ENCODE measurements at places on chromosomes 3 and 15.

DNA sequence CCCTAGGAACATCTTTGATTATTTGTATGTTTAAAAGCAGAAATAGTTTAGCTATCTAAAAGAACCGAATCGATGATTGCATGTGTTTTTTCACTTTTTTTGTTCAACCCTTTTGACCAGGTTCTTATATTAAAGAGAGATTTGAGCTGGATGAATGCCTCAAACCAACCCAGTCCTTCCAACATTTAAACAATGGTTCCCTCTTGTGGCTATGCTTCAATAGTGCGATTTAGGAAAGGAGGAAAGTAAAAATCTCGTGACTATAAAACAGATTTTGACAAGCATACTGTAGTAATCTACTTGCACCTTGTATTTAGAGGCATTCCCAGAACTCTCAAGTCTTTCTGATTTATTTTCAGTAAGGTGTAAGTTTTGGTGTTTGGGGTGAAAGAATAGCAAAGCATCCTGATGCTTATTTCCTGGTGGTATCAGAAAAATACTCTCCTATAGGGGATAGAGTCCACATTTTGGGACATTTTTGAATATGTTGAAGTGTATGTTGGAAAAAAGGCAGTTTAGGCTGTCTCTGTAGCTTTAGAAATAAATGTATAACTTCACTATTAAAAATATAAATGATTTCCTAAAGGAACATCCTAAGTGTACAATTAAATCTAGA is 159.6 kb upstream of the KCNH8 start:
- peak; percentile 56 for DNase-seq

GRCh38 chr3:198017090-198017489 is 57.1 kb downstream of the LMLN start:
- no peak for DNase-seq

- peak; percentile 11 for DNase-seq
Measured at GRCh38 chr3:31962801-31963205, 18.3 kb downstream of the OSBPL10 start.

DNA sequence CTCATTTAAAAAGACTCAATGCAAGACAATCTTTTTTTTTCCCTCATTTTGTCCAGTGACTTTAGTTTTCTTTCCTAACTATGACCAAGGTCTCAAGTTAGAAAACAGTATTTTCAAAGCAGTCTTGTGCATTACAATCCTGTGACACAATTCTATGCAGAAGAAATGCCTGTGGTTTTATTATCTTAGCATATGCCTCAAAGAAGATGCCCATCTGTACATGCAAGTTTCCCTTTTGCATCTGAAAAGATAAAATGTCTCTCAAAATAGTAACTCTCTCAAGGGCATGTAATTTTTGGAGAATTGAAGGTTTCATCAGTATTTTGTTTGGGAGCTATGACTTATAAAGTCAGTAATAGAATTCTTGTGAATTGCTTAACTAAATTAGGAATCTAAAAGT is 292.0 kb upstream of the SUCLG2 start:
- no peak for DNase-seq

GRCh38 chr15:67267951-67268941 is 13.7 kb downstream of the IQCH start:
- no peak for DNase-seq

DNA sequence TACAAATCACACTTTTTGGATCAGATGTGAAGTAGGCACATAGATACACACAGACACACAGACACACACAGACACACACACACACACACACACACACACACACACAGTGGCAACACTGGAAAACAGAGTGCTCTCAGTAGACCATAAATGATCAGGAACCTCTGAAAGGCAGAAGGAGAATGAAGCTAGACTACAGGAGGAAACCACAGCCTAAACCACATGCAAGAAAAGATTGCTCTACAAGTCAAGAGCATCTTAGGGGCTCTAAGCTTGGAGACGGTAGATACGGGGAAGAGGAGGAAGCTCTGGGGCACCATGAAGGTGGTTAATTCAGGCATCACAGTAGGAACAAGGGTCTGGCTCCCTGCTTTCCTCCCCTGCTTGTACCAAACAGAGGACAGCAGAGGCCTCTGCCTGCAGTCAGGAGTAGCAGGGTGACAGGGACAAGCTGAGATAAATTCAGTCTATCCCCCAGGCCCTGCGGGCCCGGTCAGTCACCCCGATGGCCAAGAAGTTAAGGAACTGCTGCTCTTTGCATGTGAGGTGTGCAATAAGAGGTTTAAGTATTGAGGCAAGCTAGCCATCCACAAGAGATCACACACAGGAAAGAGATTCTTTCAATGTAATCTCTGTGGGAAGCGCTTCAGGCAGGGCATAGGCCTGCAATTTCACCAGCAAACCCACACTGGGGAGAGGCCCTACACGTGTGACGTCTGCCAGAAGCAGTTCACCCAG is 23.5 kb upstream of the ARPIN start:
- peak; percentile 17 for DNase-seq

DNA sequence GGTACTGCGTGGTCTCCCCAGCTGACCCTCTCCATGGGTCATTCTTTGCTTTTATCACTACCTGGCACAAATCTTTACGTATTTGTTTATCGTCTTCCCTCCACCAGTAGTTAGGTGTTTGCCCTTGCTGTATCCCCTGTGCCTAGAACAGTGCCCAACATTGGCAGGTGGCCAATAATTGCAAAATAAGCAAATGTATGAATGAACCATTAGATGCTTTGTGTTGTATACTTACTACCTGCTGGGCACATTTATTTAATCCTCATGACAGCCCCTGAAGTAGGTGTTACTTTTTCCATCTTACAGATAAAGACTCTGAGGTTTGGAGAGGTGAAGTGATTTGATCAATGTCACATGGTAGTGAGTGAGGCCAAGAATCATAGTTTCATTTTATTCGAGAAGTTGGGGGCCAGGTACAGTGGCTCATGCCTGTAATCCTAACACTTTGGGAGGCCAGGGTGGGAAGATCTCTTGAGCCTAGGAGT is 2.0 kb upstream of the TWF2 start:
- DNase-seq, result no peak

DNA sequence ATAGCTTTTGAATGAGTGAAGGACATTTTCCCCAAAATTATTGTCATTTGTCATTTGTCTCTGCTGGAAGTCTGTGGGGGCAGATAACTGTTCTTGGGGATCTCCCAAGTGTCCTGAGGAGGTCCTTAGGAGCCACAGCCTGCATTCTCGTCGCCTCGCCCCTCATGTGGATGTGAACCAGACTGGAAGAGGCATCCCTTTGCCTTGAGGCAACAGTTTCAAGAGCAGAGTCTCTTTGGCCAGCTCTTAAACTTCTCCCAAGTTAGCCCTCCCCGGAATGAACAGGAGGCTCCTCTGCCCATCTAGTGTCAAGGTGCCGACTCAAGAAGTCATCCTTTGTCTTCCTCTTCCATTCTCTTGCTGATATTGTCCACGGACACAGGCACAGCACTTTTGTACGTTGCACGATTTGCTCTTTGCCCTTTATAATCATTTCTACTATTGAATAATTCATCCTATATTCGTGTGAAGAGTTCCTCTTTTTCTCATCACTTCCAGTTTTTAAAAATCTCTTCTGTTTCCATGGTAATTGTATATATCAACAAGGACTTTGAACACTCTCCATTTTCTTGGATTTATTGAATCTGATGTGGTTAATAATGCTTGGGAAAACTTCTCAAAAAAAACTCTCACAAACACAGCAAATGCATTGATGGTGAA is 40.8 kb upstream of the CD47 start:
- no peak for DNase-seq

DNA sequence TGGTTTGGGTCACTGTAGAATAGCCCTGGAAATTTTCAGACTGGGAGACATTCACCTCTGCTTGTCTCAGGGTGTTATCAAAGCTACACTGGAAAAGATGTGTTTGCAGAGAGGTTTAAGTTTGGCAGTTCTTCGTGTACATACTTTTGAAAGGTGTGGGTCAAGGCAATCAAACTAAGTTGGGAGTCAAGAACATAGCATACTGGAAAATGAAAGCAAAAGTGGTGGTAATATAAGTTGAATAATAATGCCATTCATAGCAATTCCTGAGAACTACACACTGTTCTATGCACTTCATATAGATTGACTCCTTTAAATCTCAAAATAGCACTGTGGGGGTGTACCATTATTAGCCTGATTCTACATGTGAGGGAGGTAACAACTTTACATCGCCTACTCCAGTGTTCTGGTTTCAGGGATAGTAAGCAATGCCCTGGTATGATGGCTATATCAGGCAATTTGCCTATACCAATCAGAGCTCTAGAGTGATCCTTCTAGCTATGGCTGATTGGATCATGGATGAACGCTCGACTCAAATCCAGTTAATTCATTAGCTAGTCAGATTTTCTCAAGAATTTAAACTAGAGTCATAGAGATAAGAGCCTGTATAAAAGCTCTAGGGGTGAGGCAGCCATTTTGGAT is 44.6 kb upstream of the RASGRP1 start:
- peak; percentile 6 for DNase-seq

DNA sequence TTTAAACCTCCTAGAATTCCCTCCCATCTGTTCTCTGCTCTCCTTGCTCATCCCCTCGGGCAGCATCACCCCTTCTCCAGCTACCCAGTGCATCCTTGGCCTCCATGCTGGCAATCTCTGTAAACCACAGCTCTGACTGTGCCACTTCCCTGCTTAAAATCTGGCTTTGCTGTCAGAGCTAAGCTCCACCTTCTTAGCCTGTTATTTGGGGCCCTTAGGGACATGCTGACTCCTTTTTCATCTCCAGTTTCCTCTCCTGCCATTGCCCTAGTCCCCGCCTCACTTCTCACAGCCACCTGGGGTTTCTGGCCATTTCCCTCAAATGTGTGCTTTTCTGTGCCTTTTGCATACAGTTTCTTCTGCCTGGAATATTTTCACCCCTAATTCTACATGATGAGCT is 5.7 kb downstream of the SLC6A20 start:
- DNase-seq, result no peak

GRCh38 chr3:183044547-183045229 is 54.6 kb downstream of the MCCC1 start:
- DNase-seq, result no peak

GRCh38 chr3:129001101-129001805 is at the start of gene EFCC1:
EFCC1 (plus strand) TSS chr3:129001304; CDS start chr3:129001629, 325 bp downstream.
- DNase-seq, result no peak

DNA sequence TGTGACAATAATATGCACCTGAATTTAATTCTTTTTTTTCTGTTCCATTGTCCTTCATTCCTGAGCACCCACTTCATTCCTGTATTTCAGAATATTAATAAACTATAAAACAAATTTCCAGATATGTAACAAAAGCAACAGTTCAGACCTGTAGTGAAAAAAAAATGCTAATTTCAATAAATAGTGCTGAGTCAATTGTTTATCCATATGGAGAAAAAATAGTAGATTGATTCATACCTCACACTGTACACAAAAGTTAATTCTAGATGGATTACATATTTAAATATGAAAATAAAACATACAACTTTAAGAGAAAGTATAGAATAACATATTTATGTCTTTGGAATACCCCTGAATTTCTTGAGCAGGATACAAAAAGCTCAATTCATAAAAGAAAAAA is 43.9 kb upstream of the KCNH8 start:
- DNase-seq, result no peak

DNA sequence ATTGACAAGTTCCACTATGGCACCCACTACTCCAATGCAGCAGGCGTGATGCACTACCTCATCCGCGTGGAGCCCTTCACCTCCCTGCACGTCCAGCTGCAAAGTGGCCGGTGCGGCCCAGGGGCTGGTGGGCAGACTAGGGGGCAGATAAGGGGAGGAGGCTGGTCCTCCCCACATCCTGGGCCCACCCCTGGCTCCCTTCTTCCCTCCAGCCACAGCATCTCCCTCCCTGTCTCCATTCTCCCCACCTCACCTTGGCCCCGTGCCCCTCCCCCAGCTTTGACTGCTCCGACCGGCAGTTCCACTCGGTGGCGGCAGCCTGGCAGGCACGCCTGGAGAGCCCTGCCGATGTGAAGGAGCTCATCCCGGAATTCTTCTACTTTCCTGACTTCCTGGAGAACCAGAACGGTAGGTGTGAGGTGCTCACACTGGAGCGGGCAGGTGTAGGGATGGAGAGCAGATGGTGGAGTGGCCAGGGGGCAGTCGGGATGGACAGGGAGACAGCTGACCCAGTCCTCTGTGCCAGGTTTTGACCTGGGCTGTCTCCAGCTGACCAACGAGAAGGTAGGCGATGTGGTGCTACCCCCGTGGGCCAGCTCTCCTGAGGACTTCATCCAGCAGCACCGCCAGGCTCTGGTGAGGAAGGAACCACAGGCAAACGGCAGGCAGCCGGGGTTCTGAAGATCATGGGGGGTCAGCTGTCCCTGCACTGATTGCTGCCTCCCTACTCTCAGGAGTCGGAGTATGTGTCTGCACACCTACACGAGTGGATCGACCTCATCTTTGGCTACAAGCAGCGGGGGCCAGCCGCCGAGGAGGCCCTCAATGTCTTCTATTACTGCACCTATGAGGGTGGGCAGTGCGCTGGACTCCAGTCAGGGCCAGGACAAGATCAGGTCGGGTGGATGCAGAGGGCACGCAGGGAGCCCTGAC is 26.0 kb downstream of the NBEAL2 start:
- no peak for DNase-seq

DNA sequence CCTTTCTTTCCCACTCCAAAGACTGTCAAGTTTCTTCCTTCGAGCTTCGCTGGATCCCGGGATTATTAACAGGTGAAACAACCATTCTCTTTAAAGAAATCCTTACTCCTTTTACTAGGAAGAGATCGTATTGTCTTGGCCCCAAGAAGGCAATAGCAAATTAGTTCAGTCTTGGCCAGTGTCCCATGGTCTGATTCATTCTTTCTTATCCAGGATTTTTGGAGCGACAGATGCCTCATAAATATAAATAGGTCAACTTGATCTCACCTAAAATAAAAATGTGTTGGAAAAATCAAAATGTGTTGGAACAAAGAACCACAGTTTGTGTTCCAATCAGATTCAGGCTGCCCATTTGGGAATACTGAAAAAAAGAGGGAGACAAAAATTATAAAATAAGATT is 140.1 kb upstream of the TMEM108 start:
- DNase-seq, result no peak

DNA sequence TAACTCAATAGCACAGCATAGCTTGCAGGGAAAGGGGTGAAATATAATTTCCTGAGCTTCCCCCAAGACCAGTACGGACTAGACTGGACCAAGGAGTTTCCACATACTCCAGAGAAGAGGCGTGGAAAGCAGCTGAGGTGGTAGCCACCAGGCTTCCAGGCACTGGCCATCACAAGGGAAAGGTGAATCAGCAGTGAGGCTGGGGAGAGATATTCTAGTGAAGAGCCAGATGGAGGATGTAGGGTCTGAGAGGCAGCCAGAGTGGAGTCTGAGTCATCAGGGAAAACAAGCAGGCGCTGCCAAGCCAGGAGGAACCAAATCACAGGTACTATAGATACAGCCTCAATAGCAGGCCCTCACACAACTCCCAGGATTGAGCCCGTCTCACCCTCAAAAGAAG is 9.6 kb upstream of the RASA2 start:
- DNase-seq, result no peak

DNA sequence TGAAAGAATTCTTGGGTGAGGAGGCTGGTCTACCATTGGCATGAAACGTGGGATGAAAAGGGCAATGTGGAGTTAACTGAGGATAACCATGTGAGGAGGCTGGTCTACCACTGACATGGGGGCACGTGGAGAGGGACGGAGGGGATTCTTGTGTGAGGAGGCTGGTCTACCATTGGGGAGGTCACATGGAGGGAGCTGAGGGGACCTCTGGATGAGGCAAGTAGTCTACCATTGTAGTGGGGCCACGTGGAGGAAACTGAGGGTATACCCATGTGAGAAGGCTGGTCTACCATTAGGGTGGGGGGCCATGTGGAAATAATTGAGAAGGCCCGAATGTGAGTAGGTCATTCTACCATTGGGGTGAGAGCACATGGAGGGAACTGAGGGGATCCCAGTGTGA is 154.1 kb downstream of the FBLN2 start:
- DNase-seq, result no peak

- DNase-seq, result no peak
Measured at GRCh38 chr3:73350996-73351395, 273.7 kb downstream of the PDZRN3 start.
